ENCODE measurements at places on chromosomes 6 and 20.

- peak; percentile 82 for DNase-seq
These were observed 19.3 kb upstream of the NEDD9 start for GRCh38 chr6:11251553-11252360.

GRCh38 chr20:49303065-49303552 is 25.3 kb upstream of the ZNFX1 start:
- DNase-seq = peak; percentile 64

DNA sequence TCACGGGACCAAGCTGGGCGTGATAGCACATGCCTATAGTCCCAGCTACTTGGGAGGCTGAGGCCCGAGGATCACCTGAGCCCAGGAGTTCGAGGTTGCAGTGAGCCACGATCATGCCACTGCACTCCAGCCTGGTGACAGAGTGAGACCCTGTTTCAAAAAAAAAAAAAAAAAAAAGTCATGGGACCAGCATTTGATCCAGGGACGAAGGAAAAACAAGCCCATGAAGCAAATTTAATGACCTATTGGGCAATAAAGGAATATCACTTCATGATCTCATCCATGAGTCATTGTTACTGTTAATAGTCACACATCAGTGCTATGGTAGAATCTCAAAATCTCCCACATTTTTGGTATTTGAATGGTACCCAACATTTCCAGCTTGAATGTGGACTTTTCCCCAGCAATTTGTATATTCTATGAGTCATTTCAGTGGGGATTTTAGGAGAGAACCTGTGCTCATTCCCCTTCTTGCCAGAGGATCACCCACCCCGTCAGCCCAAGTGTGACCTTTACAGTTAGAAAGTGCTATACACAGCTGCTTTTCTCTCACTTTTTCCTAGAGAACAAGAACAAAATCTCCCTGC is 8.5 kb upstream of the SOD2 start:
- DNase-seq = peak; percentile 98

GRCh38 chr6:19632230-19632629 is 204.9 kb upstream of the ID4 start:
- no peak for DNase-seq

- peak; percentile 20 for DNase-seq
These were observed 165.0 kb downstream of the PDE7B start for GRCh38 chr6:136016228-136017225.

- peak; percentile 49 for DNase-seq
These were observed 13.4 kb upstream of the FOXC1 start for GRCh38 chr6:1596088-1596852.

DNA sequence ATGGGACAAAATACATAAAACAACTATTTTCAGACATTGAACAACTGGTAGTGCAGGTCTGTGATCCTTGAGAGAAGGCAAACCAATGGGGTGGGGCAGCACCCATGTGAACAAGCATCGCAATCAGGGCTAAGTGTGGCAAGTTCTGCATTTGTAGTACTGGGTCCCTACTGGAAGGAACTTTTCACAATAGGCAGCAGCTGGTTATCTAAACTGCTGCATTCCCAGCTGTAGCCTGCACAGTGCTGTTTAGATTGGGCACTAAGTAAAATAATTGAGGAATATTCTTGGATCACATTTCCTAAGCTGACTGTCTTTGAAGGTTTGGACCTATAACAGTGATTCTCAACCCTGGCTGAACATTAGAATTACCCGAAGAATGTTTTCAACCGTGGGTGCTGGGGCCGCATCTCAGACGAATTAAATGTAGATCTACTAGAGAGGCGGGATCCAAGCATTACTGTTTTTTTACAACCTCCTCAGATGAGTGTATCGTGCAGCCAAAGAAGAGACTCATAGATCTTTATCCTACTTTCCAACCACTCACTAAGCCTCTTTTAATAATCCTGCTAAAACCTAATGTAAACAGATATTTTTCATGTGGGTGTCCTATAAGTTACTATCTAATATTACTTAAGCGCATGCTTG is 12.4 kb upstream of the MAP3K4 start:
- peak; percentile 53 for DNase-seq

DNA sequence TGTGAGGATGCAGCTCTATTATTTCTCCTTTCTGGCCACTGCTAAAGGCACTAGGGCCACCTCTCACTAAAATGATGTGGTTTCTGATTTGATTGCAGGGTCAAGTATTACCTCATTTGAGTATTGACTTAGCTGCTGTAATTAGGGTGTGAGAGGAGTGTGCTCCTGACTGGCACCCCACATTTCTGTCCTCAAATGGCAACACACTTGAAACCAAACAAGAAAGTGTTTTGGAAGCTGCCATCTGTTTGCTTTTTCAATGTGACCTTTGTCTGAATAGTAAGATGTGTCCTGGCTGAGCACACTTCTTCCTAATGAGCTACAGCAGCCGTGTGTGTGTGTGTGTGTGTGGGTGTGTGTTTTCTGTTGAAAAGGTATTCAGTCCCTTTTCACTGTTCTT is 62.8 kb upstream of the SCP2D1 start:
- no peak for DNase-seq

DNA sequence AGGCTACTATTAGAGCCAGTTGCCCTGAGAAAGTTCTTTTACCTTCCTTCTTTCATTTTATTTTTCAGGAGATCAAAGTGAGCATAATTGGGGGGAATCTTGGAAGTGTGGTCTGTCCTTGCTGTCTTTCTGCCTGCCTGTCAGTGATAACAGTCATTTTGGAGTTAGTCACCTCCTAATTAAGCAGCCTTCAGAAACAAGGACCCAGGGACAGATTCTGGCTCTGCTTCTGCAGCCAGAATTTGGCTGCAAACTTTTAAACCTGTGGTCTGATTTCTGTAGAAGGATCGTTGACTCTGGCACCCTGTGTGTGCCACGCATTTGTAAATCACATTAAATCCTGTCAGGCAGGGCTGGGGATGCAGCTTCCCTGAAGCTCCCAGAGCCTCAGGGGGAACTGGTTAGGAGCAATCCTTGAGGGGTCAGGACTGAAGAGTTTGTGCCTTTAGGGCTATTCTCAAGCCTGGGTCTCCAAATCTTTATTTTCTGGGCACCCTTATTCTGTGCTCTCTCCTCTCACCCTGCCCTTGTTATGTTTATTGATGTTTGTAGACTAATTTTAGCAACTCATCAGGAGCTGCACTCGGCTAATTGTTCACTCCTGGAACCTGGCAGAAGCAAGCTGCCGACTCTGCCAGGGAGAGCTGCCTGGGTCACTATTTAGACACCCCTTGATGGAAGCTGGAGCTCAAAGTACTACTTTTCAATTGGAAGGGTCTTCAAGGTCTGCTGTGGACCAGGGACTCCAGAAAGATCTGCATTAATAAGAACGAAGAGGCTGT is 6.8 kb downstream of the NOX3 start:
- DNase-seq = no peak

DNA sequence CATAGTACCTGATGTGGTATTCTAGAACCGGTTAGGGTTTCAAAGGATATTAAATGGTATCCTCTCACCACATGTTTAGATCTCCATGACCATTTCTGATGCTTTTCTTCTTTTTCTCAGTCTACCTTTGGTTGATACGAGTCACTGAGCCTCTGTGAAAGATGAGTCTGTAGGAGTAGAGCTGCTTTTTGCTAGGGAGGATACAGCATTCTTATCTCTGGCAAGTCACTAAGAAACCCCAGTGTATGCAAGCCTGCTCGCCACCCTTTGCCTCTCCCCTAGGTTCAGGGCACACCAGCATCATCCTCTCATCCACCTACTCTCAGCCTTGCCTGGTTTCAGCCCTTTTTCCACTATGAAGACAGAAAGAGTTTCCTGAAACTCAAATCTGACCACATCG is 89.9 kb downstream of the MTFR2 start:
- DNase-seq = no peak

- no peak for DNase-seq
These were observed 228.0 kb downstream of the ZNF217 start for GRCh38 chr20:53365539-53366075.

DNA sequence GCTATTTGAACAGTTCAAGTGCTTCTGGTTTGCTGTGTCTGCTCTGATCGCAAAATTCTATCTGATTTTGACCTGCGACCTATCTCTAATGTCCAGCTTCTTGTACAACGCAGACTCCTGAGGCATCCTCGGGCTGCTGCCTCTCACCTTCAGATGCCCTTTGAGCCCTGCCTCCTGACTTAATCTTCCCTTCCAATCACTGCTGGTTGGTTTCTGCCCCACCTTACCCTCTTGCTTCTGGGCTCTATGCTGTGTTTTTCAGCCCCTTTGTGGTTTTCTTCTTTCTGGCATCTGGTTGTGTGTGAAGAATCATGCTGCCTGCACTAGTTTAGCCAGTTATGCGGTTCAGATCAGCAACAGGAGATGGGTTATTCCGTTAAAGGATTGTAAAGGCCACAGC is 131.2 kb upstream of the THEMIS start:
- DNase-seq = no peak

- DNase-seq = no peak
These were observed 46.6 kb upstream of the TFAP2C start for GRCh38 chr20:56582542-56582941.

- DNase-seq = no peak
These were observed 20.5 kb downstream of the NCOA7 start for GRCh38 chr6:125811259-125811658.

GRCh38 chr20:33796263-33796906 is 14.8 kb upstream of the CHMP4B start:
- no peak for DNase-seq

DNA sequence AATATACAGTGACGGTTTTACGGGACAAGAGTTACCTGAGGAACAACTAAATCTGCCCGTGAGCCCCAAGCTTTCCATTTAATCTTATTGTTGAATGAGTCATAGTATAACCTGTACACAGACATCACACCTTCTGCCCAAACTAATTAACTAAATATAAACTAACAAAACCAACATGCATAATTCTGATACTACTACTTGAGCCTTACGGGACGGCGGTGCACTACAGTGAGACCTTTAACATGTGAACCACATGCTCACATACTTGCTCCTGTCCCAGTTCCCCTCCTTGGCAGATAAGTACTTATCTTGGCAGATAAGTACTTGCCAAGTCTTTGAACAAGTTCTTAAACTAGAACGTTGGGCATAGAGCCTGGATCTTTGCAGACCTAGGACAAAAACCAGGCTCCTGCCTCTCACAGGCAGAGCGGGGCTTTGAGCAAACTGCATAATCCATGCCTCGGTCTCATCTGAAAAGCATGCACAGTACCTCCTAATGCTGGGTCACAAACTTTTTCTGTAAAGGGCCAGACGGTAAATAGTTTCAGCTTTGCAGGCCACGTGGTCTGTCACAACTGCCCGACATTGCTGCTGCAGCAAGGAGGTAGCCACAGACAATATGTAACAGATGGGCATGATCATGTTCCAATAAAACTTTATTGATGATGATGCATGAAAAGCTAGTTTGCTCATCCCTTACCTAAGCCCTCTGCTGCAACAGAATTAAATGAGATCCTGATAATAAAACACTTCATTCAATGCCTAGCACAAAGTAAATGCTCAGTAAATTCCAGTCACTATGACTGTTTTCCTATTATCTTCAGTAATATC is 23.0 kb downstream of the ZNF217 start:
- DNase-seq = no peak

DNA sequence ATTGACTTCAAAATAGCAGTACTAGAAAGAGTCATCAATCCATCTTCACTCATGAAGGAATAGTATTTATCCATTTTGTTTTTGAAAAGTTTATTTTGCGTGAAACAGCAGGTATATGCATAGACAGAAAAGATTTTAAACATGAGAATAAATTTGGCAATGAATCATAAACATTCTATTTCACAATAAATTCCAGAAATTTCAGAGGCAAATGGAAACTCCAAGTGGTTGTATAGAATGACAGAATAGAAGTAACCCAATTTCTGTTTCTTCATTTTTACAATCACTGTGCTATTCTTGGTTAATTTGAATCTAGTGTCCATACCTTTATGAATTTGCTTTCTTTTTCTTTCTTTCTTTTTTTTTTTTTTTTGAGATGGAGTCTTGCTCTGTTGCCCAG is 173.0 kb upstream of the ECI2 start:
- no peak for DNase-seq

DNA sequence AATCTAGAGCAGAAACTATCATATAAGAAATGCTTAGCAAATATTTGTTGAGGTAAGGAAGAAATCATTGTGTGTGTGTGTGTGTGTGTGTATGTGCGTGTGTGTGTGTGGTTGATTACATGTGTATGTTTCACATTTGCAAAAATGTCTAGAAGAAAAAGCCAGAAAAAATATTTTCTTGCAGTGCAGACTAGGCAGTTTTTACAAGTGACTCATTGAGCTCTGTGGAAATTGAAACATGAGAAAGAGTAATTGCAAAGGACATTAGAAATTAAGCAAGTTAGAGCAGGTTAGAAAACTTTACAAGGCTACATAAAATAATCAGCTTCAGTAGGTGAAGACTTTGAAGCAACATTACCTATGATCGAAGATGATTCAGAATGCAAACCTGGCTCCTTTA is 669.0 kb upstream of the EYS start:
- peak; percentile 7 for DNase-seq

- DNase-seq = no peak
These were observed 915.0 kb downstream of the KIF16B start for GRCh38 chr20:15658295-15658694.

- no peak for DNase-seq
These were observed 175.4 kb downstream of the UTRN start for GRCh38 chr6:144460327-144461095.

DNA sequence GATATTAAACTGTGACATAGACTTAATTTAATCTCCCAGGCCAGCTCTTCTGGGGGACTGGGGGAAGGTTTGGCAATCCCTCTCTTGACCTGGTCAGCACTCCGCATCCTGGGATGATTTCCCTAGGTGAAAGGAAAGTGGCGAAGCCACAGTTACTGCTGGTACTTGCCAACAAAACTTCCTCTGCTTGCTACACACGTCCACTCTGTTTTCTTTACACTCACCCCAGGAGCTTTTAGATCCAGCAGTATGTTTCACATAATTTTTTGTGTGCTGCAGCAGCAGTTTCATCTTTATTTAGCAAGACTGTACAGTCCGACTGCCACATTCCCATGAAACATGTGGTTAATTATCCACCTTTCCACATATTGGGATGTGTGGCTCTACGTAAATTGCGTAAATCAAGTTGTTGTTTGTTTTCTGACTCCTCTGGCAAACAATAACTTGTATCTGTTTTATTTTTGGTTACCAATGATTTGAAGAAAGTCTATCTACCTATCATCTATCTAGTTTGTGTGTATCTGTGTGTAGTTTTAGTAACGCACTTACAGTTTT is 284.0 kb downstream of the PHF3 start:
- no peak for DNase-seq

DNA sequence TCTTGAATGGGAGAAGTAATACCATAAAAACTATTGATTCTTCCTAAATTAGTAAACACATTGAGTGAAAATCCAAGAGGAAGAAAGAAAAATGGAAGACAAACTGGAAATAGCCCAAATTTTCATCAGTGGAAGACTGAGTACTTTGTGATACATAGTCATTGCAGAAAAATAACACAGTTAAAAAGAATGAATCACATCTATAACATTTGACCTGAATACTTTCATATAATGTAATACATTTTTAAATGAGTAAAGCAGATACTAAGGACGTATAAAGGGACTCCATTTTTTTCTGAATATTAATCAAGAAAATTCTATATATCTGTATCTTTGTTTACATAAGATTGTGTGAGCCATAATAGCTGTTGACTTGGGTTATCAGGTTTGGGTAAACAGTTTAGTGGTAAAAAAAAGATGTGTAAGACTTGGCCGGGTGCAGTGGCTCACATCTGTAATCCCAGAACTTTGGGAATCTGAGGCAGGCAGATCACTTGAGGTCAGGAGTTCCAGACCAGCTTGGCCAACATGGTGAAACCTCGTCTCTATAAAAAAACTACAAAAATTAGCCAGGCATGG is 4.3 kb upstream of the SLC17A2 start:
- peak; percentile 51 for DNase-seq

Measured in fibroblast of mammary gland (primary cell).